ENCODE measurements at places on chromosomes 7 and 10.

DNA sequence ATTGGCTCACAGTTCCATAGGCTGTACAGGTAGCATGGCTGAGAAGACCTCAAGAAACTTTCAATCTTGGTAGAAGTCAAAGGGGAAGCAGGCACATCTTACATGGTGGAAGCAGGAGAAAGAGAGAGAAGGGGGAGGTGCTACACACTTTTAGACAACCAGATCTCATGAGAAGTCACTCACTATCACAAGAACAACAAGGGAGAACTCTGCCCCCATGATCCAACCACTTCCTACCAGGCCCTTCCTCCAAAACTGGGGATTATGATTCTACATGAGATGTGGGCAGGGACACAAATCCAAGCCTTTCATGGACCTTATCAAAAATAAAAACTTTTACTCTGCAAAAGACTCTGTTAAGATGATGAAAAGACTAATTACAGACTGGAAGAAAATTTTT, 183.2 kb upstream of the TRIM24 start:
- DNase-seq = no peak

DNA sequence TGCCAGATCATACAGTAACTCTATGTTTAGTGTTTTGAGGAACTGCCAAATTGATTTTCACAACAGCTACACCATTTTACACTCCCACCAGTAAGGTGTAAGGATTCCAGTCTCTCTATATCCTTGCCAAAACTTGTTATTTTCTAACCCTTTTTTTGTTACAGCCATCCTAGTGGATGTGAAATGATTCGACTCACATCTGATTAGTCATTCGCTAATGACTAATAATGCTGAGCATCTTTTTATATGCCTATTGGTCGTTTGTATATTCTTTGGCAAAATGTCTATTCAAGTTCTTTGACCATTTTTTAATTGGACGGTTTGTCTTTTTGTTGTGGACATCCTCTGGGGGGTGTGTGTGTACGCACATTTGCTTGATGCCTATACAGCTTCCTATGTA, 142.8 kb downstream of the DGKB start:
- DNase-seq = no peak

DNA sequence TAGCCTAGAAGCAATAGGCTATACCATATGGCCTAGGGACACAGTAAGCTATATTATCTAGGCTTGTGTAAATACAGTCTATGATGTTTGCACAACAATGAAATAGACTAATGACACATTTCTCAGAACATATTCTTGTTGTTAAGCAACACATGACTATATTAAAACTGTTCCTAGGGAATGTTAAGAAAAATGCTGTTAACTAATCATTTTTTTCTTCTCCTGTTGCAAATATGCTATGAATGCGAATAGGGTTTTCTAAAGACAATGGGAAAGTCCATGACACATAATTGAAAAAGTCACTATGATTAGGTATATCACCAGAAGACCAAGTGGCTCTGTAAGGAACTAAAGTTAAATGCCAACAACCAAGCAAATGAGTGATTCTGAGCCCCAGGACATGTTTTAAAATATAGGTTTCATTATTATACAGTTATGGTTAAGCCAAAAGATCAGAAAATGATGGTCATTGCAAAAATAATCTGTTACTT, 454.0 kb upstream of the SORCS1 start:
- no peak for DNase-seq

DNA sequence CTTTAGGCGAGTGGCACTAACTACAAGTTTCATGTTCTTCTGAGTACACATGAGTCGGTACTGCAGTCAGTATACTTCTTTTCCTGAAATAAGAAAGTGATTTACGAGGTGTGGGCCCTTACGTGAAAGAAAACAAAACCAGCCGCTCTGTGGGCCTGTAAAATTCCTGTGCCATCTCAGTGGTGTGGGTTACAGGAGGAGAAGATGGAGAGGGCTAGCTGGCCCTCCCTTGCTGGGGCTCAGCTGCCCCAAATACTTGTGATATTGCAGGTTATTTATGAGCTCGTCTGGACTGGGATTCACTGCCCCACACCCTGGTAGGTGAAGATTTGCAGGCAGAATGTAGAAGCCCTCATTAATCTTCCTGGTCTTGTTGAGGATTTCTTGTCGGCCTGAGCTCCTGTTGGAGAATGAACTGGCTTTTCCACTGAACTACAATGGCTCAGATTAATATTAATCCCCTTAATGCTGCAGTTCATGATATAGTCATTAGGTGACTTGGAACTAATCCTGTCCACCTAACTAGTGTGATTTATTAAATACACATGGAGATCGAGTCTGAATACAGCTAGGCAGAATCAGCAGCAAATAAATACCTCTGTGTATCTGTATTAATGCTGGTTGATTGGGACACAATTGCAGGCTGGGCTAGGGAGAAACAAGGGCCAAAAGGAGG, 68.0 kb downstream of the GBF1 start:
- no peak for DNase-seq

GRCh38 chr10:71255550-71255807, 43.1 kb downstream of the UNC5B start:
- DNase-seq = no peak

DNA sequence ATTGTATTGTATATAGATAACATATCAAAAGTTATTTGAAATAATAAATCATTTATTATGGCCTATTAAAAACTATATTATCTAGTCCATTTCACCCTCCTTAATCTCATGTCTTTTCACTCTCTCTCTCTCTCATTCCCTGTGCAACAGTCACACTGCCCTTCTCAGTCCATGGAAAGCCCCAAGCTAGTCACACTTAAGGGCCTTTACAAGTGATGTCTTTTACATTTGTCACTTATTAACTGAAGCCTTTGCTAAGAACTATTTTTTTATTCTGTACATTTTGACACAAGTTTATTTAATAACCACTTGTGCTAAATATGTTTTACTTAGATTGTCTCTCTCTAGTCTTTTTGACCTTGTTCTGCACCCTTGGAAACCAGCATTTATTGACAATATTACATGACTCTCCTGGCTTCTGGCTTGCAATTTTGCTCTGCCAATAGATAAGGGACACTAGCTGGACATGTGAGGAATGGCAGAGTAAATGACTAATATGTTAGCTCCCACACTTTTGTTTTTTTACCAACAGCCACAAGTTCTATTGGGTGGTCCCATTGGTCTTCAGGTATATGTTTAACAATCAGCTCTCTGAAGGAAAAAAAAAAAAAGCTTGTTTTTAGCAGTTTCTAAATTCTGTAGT, 706.8 kb upstream of the POT1 start:
- DNase-seq = no peak

- DNase-seq = no peak
Measured at GRCh38 chr10:67280405-67280804, 354.6 kb downstream of the LRRTM3 start.

DNA sequence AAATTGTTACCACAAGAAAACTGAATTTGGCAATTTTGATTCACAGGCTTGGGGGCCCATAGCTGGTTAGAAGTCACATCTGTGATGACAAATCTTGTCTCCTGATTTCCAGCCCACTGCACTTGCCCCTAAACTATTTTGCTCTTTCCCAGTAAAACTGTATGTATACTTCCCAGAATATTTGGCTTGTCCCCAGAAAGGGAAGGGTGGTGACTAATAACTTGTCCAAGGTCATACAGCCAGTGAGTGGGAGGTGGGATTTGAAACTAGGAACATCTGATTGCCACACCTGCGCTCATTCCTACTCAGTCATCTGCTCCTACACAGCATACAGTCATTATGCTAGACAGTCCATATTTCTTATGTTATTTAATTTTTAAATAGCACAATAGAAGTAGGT, 304.5 kb downstream of the SDHAF3 start:
- DNase-seq = no peak

- no peak for DNase-seq
Measured at GRCh38 chr10:46544989-46545791, 11.3 kb downstream of the GPRIN2 start.

DNA sequence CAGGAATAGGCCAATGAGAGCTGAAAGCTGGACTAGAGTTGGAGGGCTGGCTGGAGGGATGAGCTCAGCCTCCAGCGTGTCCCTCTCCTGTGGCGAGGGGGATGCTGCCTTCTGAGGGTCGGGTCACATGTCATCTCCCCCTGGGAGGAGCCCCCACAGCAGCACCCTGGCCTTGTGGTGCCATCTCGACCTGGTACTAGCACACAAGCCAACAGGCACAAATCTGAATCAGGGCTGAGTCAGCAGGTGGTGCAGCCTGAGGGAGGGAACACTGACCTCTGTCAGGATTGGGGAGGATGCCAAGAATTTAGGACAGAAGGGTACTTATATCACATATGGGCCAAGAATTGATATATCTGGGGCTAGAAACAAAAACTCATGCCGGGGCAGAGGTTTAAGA, 280.4 kb downstream of the CELF2 start:
- DNase-seq = peak; percentile 75

DNA sequence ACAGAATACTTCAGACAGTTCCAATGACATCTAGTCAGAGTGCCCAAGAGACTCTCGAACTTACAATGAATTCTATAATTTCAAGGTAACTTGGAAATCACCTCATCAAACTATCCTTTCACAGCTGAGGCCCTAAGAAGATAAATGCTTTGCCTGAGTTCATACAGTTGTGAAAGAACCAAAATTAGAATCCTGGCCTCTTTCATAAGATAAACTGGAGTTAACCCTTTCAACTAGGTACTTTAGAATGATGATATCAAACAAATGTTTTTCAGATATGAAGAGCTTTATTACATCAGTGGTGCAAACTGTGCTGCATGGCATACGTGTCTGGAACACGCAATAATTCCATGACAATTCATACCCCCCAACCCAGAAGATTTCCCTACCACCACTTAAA, 17.9 kb downstream of the DOCK4 start:
- DNase-seq = no peak

DNA sequence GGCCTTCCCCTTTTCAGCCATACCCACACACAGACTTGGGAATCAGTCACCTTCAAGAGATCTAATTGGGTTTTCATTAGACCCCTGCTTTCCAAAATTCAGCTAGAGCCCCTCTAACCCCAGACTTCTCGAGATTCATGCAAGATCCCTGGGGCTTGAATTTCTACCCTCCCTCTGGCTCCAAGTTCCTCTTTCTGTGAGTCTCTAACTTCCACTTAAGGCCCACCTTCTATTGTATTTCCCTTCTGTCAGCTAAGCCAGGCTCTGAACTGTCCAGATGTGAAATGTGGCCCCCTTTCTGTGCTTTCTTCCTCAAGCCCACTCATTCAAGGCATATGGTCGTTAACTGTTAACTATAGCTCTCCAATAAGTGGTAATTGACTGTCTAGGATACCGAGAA, 132.2 kb downstream of the ZNF365 start:
- DNase-seq = no peak

DNA sequence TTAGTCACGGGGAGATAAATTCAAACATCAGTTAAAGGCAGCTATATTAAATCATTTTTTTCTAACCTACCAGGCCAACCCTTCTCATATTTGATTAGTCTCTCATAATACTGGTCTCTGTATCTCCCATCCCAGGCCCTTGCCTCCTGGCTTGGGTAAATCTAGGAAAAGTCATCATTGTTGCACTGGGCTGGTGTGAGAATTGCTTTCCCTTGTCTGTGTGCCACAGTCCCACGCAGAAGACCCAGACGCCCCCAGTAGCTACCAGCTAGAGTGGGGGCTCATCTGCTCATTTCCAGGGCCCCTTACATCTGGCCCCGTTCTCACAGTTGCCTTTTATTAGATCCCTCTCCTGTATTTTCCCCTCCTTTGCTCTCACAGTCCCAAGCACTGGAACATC, 67.6 kb upstream of the VIPR2 start:
- no peak for DNase-seq

- no peak for DNase-seq
Measured at GRCh38 chr7:92088266-92088665, 46.0 kb downstream of the CYP51A1 start.

- DNase-seq = no peak
Measured at GRCh38 chr7:82049891-82050533, 280.2 kb upstream of the HGF start.

- DNase-seq = no peak
Measured at GRCh38 chr7:381211-382042, 91.5 kb downstream of the FOXL3 start.

DNA sequence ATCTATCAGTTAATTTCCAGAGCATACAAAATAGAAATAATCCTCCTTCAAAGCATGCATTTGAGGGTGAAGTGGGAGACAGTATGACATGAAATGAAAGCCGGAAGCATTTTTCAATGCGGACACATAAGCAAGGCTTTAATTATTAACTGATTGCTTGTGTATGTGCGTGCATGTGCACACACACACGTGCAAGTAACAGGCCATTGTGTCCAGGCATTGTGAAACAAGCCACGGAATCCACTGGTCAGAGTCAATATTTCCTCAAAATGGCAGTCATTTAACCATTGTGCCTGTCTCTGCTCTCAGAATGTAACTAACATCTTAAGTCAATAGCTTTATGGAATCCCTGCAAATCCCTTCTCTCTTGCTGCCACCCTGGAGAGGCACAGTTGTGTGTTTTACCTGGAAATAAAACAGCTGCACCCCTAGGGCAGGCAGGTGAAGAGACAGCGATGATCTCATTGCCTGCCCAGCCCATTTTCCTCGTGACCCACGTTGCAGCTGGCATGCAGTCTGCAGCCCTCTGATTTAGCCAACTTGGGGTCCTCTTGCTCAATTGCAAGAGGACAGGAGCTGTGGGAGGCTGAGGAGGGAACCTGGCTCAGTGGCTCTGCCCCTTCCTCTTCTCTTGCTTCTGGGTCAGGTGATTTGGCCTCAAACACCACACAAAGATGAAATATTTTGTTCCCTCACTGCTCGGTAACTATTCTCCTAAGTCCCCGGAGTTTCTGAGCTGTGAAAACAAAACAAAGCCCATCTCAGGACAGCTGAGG, 500.9 kb upstream of the ZMIZ1 start:
- DNase-seq = no peak

DNA sequence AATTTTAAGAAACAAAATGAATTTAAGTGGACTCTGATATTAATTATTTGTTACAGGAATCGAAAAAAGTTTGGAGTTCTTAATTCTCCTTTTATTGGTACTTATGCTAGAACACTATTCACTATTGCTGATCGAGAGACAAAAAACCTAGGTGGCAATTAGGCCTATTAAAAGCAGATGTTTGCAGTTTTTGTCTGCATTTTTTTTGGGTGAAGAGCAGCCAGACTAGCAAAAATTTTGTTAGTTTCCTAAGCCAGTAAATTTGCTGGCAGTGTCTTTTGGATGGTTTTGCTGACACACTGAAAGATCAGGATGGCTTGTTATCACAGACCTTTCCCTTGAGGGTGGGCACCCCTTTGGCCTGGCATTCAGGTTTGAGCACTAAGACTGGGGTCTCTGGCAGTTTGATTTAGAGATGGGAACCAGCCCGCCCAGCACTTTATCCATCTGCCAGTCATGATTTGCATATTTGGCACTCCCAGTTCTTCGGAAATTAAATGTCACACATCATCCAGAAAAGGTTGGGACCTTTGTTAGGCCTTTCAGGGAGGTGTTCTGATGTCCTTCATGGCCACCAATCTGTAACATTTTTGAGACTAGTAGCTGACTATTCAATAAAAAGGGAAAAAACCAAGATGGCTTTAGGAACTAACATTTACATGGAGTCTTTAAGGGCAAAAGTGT, 57.3 kb downstream of the INPP5F start:
- no peak for DNase-seq
